ENCODE measurements at places on chromosomes 1 and 21.

DNA sequence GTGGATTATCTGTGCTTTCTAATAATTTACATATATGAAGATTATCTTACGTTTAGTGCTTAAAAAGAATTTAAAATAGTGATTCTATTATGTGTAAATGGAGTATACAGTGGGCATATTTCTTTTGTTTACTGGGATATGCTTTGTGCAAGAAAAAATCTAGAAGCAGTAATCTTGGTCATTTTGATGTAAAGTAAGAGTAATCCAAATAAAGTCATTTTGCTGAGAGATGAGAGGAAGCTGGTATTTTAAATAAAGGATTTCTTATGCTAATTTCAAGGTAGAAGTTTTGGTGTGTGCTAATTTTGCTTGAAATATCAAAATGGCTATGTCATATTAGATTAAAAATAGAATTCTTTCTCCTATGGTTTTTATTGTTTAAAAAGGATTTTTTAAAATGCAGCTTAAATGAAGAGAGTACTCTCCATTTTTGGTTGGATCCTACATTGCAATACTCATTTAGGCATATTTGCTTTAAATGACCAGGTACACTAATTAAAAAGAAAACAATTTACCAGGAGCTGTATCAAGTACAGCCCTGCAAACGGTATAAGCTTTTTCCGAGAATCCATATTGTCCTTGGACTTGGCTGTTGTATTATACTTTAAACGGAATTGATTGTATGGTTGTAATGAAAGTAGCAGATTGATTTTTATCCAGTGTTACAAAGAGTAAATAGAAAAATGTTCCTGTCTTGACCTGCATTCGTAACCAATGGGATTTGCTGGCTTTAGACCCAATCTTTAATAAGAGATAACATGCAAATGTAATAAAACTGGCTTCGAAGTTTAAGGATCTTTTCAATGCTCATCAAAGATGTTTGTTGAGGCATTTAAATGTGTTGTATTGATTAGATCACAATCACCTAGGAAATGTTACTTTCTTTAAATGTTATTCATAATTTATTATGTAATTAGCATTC lies 574.7 kb downstream of the USP25 start:
- DNase-seq: no peak

GRCh38 chr1:182889997-182890396 lies 50.9 kb downstream of the DHX9 start:
- no peak for DNase-seq

DNA sequence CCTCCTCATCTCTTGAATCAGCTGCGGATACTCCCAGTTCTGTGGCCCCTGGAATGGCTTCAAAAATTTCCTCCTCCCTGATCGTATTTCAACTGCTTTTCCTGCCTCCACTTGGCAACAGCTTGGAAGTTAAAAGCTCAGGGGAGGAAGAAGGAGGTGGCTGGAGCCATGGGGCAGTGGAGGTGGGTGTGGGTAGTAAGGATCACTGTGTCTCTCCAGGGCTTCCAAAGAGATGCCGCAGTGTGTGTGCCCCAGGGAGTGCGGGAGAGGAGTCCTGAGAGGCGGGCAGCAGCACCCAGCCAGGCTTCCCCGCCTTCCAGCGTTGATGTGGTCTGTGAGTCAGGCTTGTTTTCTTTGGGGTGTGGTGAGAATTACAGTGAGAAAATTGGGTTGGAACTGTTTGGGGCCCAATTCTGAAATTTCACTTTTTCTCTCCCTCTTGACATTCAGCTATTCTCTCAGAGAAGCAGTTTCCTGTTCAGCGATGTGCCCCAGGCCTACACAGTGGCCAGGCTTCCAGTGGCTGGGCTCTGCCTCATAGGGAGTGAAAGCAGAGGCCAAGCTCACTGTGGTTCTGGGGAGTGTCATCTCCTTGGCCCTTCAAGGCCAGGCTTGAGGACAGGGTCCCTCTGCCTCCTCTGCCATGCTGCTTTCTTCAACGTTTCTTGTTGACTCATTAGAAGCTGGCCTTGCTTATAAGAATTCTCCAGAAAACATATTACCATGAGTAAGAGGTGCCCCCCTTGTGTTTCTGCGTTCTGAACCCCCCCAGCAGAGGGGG lies 69.0 kb downstream of the PGM1 start:
- DNase-seq: no peak

GRCh38 chr1:35044431-35044830 lies 12.7 kb upstream of the ZMYM6 start:
- DNase-seq: peak; percentile 28

- DNase-seq: no peak
Observed at GRCh38 chr1:32316903-32317277, 19.1 kb downstream of the MARCKSL1 start.

GRCh38 chr21:23578027-23578426 lies 2029.3 kb downstream of the MRPL39 start:
- DNase-seq: no peak

- no peak for DNase-seq
Observed at GRCh38 chr1:175278734-175279116, 86.1 kb upstream of the KIAA0040 start.

GRCh38 chr1:212364985-212365384 lies 49.7 kb downstream of the PACC1 start:
- no peak for DNase-seq

DNA sequence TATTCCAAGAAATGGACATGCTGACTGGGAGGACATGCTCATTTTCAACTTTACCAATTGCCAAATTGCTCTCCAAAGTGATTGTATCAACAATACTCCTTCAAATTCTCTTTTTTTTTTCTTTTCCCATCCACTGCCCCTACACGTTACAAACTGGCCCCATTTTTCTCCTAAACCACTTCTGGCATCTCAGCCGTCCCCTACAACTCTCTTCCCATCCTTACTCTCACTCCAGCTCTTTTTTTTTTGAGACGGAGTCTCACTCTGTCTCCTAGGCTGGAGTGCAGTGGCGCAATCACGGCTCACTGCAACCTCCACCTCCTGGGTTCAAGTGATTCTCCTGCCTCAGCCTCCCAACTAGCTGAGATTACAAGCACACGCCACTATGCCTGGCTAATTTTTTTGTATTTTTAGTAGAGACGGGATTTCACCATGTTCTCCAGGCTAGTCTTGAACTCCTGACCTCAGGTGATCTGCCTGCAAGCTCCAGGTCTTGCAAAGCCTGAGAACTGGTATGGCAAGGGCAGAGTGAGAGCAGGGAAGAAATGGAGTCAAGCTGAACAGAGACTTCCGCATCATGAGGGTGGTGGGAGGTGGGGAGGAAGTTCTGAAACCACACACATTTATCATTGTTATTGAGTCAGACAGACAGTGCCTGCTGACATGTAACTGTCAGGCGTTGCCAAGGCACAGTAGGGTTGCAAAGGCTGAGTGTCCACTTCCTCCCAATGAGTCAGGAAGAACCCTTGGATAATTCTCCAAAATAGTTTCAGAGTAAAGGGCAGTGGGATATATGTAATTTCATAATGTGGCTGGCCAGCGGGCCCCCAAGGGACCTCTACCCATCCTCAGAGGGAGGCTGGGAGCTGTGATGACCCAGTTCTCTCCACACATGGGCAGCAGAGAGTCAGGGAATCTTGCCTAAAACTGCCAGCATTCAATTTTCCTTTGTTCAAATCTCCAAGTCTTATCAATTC lies 17.4 kb downstream of the CELA3A start:
- peak; percentile 75 for DNase-seq

GRCh38 chr1:183091181-183091580 lies 68.0 kb downstream of the LAMC1 start:
- DNase-seq: no peak

DNA sequence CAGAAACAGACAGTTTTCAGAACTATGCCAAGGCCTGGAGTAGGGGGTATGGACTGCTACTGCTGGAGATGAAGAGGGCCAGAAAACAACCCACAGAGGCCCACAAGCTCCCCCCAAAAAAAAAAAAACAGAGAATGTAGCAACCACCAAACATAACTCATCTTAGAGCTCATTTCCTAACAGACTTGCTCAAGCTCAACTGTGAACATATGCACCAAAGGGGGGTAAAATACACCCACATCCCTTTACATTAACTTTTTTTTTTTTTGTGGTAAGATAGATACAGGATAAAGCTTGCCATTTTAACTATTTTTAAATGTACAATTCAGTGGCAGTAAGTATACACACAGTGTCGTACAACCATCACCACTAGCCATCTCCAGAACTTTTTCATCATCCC lies 36.0 kb downstream of the SEC16B start:
- no peak for DNase-seq

DNA sequence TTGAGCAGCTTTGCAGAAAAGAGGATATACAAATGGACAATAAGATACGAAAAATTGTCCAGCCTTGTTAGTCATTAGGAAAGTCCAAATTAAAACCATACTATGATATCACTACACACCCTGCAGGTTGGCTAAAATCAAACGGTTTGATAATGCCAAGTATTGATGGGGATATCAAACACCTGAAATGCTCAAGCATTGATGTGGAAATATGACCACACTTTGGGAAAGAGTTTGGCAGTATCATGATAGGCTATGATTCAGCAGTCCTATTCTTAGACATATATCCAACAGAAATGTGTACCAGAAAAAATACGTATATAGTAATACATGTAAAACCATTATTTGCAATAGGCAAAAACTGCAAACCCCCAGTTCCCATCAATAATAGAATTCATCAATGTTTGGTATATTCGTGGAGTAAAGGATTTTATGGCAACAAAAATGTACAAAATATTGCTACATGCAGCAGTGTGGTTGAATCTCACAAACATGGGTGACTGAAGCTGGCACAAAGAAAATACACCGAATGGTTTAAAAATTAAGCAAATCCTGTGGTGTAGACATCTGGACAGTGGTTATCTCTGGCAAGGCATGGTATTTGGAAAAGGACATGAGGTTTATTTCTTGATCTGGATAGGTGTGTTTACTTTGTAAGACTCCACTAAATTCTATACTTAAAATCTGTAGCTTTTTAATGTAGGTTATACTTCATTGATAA lies 243.2 kb downstream of the FGGY start:
- DNase-seq: no peak

DNA sequence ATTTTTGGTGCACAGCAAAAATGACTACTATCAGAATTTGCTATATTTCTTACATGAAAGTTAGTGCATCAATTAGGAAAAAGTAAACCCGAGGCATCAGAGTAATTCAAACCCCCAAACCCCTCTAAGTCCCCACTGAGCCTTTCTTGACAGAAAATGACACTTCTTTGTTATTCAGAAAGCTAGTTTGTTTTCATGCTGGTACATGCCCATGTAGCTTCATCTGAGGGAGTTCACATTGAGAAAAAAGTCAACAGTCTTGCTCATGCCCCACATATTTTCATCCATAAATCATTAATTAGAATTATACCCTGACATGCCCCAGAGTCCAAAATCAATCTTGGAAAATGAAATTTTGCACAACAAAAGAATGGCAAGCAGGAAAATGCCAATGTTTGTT lies 39.9 kb upstream of the PDC start:
- DNase-seq: no peak

Data from fibroblast of skin of left biceps (primary cell).